ENCODE measurements at places on chromosomes 5 and 9.

DNA sequence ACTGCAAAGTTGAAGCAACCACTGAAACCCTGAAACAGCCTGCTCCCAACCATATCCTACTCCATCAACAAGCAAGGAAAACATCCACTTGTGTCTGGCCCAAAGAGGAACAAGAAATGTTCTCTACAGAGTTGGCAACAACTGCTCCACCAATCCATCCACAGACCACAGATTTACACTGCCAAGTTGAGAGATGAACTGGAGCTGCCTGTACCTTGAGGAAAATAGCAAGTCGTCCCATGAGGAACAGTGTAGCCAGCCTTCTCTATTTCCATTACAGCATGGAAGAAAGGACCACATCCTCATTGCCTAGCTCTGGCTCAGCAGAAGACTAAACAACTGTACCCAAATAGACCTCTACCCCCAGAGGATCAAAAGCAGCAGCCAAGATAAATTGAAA lies 60.4 kb downstream of the DEPDC1B start:
- no peak for DNase-seq

GRCh38 chr9:22240619-22241018 lies 206.0 kb upstream of the DMRTA1 start:
- no peak for DNase-seq

GRCh38 chr5:37086466-37087173 lies 162.6 kb downstream of the CPLANE1 start:
- no peak for DNase-seq

- DNase-seq: no peak
These were observed 22.2 kb downstream of the SLC46A2 start for GRCh38 chr9:112868461-112868860.

DNA sequence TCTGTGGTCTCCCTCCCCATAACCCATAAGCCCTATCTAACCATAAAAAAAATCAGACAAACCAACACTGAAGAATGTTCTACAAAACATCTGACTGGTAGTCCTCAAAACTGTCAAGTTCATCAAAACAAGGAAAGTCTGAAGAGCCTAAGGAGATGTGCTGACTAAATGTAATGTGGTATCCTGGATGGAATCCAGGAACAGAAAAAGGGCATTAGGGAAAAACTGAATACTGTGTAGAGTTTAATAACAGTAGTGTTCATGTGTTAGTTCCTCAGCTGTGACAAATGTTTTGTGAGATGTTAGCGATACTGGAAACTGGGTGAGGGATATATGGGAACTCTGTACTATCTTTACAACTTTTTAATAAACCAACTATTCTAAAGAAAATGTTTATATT lies 75.7 kb upstream of the EQTN start:
- no peak for DNase-seq

DNA sequence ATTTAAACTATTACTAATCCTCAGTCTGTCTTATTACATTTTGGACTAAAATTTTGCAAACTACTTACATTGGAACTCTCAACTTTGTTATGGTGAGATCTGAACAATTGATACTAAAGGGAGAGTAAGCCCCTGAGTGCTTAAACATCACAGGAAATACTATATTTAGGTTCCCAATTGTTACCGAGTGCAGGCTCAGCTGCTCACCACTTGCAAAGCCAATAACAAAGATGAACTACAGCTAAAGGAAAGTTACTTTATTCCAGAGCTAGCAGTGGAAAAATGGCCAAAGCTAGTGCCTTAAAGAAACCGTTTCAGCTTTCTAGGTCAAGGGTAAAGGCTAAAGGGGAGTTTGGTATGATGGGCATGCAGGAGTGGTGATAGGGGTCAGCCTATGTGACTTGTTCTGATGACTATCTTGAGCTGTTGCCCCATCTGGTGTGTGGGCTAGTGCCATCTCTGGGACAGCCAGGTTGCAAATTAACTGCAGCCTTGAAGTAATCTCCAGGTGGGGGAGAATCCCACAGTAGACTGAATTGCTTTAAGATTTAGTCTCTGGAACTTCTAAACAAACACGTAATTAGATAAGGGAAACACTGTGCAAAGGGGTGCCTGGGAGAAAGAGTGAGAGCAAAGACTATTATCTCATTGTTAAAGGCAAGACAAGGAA lies 7.8 kb upstream of the NDUFB6 start:
- DNase-seq: no peak

DNA sequence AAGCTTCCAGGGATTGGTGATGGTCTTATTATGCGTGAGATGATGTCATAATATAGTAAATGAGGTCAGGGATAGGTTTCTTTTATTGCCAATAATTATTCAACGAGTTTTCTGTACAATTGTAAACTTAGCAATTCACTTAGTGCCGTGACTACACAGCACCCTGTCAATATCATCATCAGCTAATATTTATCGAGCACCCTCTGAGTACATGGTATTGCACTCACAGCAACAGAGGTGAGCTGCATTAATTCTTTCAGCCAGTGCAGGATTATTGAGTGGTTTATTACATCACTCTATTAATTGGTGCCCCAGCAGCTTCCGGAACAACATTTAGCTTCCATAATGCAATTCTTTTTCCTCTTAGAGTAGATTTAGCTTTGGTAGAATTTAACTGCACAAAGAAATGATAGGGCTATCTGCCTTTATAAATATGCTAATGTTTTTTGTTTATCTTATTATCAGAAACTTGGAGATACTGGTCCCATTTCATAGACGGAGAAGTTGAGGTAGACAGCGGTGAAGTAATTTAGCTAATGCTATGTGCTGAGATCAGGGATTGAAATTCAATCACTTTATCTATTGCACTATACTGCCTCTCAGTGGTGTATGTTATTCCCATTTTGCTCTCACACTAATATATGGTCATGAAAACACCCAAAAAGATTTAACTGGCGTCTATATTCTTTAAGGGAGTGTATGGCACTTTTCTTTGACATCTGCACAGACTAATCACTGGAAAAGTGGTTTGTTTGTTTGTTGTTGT lies 726.1 kb upstream of the WWC1 start:
- DNase-seq: no peak

- DNase-seq: no peak
These were observed 74.7 kb downstream of the ANKRD55 start for GRCh38 chr5:56158331-56158960.

DNA sequence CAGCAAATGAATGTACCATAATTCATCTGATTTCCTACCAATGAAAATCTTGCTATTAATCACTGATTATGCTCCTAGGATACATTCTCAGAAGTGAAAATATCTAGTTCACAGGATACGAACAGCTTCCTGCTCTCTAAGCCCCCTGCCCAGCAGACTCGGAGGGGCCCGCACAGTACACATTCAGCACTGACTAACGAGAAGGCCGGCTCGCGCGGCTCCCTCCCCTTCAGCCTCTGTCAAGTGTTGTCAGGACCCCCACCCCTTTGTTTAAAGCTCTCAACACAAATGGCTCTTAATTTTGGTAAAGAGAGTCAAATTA lies 82.0 kb downstream of the PRRT1B start:
- DNase-seq: no peak

DNA sequence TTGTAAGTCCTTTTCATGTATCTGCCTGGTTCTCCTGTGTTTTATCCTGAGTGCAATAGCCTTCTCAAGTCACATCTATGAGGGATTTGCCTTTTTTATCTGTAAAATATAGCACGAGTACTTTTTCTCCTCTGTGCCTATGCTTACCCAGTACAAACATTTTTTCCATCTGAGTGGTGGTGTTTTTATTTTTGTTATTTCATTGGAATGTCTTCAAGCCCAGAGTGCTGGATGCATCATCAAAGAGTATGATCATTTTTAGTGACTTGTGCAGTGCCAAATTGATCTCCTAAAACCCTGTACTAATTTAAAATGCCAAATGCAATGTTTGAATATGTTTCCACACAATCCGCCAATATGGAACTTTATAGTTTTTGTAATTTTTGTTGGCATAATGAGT lies 86.1 kb downstream of the TLE4 start:
- DNase-seq: no peak

DNA sequence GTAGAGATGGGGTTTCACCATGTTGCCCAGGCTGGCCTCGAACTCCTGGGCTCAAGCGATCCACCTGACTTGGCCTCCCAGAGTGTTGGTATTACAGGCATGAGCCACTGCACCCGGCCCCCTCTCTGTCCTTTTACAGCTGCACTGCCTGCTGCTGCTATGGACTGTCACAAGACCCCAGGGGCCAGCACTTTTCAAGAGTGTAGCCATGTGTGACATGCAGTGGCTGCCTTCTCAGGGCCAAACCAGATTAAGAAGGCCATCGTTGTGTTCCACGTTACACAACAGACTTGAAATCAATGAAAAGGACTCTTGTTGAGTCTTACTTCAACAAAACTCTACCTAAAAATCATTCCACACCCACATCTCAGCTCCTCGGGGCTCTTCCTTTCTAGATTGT lies 78.9 kb upstream of the ICE1 start:
- no peak for DNase-seq

GRCh38 chr5:116982035-116982434 lies 407.4 kb upstream of the SEMA6A start:
- no peak for DNase-seq

DNA sequence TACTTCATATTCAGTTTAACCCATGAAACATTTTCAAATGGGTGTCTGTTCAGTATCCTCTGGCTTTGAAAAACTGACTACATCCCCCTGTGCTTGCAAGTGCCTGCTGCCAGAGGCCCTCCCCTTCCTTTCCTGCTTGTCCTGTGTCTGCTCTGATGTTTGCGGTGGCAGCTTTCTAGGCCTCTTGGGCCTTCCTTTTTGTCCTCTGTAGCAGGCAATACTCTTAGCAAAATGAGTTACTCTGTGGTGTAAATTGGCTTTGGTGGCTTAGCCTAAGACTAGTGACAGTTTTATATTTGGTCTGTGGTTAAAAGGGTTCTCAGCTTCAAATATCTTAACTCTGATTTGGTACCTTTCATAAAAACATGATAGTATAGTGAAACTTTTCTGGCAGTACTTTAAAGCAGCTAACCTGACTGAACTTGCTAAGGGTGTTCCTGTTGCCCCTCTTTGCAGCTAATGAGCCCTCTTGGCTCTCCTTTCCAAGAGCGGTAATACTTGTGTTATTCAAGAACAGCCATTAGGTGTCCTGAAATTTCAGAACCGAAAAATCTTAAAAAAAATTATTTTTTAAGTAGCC lies 76.6 kb downstream of the GOLM1 start:
- no peak for DNase-seq

- no peak for DNase-seq
These were observed 4.4 kb upstream of the IL3 start for GRCh38 chr5:132055808-132056609.

GRCh38 chr9:4357929-4358328 lies 58.1 kb upstream of the GLIS3 start:
- DNase-seq: no peak

- DNase-seq: no peak
These were observed 187.4 kb downstream of the RFK start for GRCh38 chr9:76206821-76207220.

GRCh38 chr5:35869685-35870277 lies 13.1 kb downstream of the IL7R start:
- no peak for DNase-seq

- no peak for DNase-seq
These were observed 1069.1 kb downstream of the EFNA5 start for GRCh38 chr5:106601620-106602019.

DNA sequence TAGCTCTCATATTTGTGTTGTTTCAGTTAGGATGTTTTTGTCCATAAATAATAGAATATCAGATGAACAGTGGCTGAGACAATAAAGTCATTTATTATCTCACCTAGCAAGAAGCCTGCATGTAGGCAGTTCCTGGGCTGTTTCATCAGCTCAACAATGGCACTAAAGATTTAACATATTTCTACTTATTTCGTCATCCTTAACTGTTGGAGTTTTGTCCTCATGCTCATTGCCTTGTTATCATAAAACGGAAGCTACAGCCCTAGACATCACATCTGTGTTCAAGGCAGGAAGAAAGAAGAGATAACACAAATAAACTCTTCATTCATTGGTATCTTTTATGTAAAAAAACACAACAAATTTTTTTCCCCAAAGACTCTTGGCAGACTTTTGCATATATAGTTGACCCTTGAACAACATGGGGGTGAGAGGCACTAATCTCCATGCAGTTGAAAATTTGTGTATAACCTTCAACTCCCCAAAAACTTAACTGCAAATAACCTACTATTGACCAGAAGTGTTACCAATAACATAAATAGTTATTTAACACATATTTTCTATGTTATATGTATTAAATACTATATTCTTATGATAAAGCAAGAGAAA lies 277.2 kb upstream of the ADRA1B start:
- DNase-seq: no peak

GRCh38 chr5:38707352-38708210 lies 138.2 kb upstream of the OSMR start:
- DNase-seq: no peak

DNA sequence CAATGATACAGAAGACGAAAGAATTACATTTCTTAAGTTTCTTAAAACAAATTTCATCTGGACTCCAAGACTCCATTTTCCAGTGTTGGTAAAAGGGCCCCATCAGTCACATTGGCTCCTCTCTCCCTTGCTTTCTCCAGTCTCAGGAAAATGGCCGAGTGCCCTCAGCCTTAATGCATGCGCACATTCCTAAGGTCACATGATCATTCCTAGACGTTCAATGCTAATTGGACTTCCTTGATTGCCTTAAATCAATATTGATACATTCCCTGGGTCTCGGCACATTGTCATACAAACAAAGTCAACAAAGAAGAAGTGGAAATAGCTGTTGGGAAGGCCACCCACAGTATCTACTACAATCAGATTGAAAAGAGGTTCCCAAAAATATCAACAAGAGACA lies 413.6 kb upstream of the GRAMD2B start:
- no peak for DNase-seq

DNA sequence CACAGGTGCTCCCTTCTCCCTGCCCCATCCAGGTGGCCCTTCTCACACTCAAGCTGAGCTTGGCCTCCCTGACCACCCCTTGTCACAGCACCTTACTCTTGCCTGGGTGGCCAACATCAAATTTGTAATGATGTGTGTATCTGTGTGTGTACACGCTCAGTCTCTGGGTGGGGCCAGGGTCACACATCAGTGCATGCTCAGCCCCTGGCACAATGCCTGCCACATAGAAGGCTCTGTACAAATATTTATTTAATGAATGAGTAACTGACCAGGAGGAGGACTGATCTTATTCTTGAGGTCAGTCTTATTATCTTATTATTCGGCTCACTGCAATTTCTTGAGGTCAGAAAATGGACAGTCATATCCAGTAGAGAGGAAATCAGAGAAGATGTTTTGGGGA lies 41.3 kb upstream of the HAND1 start:
- DNase-seq: no peak

GRCh38 chr5:177364159-177364962 lies 6.6 kb downstream of the RGS14 start:
- DNase-seq: no peak

DNA sequence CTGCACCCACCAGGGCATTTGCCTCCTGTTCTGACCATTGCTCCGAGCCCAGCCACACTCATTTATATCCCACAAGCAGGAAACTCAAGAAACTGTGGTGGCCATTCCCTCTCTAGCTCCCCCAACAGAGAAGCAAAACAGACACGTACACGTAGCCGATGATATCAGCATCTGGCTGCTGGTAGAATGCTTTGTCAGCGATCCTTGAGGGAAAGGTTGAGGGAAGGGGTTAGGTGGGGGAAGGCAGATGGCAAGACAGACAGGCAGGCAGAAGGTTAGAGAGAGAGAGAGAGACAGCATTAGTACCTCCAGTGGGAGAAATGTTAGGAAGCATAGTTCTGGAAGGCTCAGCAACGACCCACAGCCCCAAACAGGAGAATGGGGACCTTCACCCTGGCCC lies 7.8 kb downstream of the HIGD2A start:
- DNase-seq: no peak
